ENCODE measurements at places on chromosomes 1 and 21. TPM values are rescaled to one million over a fixed set of nuclear protein-coding genes. Genes with fewer than 3 reads are reported as not detected.

DNA sequence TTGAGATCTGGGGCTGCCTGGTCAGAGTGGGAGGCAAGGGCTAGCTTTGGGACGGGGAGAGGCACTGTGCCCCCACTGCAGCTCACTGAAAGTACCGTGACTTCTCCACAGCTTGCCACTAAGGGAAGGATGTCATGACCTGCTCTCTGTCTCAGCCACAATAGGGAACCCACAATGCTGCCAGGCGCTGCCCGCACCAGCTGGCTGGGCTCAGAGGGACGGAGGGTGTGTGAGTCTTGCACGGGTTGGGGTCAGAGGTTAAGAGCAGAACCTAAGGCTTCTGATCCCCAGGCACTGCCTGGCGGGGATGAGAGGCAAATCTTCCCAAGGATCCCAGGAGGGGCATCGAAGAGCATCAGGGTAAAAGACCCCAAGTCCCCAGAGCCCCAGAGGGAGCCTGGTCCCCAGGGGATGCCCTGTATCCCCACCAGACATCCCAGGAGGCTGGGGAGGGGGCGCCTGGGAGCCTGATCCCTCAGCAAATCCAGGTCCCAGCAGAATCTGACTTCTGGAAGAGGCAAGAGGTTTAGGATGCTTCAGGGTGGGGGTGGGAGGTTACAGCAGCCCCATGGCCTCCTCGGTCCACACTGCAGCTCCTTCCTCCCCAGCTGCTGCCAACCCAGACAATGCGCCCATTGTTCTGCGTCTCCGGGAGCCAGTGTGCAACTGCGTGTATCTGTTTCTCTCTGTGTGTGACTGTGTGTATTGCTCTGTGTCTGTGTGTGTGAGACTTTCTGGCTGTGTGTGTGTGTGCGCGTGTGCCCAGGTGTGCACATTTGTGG lies 2.0 kb upstream of the MARCKSL1 start:
- peaks cover 50% of the 10 kb centered on the region for H3K4me1 ChIP-seq
- no peaks in the 10 kb centered on the region for H3K27me3 ChIP-seq
- peak overlapping the region; percentile 4 for H3K27ac ChIP-seq
- no peak overlapping the region for H3K4me3 ChIP-seq

- H3K27ac ChIP-seq, result no peak overlapping the region
- no peaks in the 10 kb centered on the region for H3K36me3 ChIP-seq
These were observed 568.8 kb downstream of the AJAP1 start for GRCh38 chr1:5223206-5223605.

DNA sequence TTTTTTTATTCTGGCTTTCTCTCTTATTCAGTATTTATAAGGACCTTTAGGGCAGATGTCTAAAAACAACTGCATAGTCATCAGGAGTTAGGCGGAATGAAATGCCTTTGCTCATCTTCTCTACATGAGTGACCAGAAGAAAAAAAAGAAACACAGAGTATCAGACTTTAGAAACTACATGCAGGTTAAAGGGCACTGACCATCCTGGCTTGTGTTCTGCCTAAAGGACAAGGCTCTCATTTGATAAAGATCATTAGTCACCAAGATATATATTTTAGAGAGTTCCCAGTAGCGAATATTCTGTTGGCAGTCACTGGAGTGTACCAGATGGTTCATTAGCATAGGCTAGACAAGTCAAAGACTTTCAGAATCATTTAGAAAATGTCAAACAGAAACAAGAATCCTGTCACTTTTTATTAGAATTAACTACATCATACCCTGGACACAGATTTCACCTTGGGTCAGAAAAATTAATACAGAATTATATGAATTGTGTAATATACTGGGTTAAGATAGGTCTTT lies 145.6 kb downstream of the NR5A2 start:
- no peaks in the 10 kb centered on the region for H3K36me3 ChIP-seq
- H3K4me1 ChIP-seq, result peaks cover 6% of the 10 kb centered on the region
- no peak for DNase-seq
- no peaks in the 10 kb centered on the region for H3K27me3 ChIP-seq

The SLC25A34 gene
- total RNA-seq, result 1.0 TPM

- no peaks in the 10 kb centered on the region for H3K4me1 ChIP-seq
- no peaks in the 10 kb centered on the region for H3K27me3 ChIP-seq
- H3K4me3 ChIP-seq, result no peak overlapping the region
These were observed 65.9 kb upstream of the DNAJC6 start for GRCh38 chr1:65243491-65243890.

GRCh38 chr1:32071758-32072621 lies 749 bp upstream of the TMEM39B start:
- peaks cover 28% of the 10 kb centered on the region for H3K4me1 ChIP-seq
- peak; percentile 59 for DNase-seq
- H3K4me3 ChIP-seq, result peak overlapping the region; percentile 67
- H3K27me3 ChIP-seq, result no peaks in the 10 kb centered on the region
- H3K27ac ChIP-seq, result peak overlapping the region; percentile 82
- peaks cover 6% of the 10 kb centered on the region for H3K36me3 ChIP-seq

GRCh38 chr1:116474921-116475849 lies 95.6 kb downstream of the CD58 start:
- H3K4me1 ChIP-seq, result peaks cover 4% of the 10 kb centered on the region
- H3K27me3 ChIP-seq, result peaks cover 9% of the 10 kb centered on the region
- H3K36me3 ChIP-seq, result no peaks in the 10 kb centered on the region

DNA sequence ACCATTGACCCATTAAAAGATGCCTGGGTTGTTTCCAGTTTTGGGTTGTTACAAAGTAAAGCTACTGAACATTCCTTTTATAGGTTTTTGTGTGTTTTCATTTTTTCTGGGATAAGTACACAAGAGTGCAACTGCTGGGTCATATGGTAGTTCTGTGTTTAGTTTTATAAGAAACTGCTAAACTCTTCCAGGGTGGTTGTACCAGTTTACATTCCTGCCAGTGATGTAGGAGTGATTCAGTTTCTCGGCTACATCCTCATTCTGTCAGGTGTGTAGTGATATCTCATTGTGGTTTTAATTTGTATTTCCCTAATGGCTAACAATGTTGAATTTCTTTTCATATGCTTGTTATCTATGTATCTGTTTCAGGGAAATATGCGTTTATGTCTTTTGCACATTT lies 58.5 kb upstream of the DNAJC6 start:
- H3K4me3 ChIP-seq, result no peak overlapping the region
- no peak for DNase-seq
- peaks cover 15% of the 10 kb centered on the region for H3K4me1 ChIP-seq

DNA sequence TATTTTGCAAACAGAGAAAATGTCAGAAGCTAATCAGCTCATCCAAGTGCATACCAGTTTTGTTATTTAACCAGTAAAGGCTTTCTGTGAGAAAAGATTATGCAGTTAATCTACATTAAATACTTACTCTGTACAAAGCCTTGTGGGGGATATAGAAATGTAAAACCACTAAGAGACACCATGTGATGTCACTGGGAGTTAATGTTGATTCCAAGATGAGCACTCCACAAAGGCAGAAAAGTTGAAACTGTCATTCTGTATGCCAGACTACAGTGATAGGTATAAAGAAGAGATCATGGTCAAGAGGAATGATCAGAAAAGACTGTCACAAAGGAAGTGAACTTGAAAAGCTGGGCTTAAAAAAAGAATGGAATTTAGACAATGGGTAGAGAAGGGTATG lies 100.3 kb upstream of the SGIP1 start:
- no peak overlapping the region for H3K4me3 ChIP-seq
- no peak for DNase-seq
- H3K36me3 ChIP-seq, result no peaks in the 10 kb centered on the region
- no peak overlapping the region for H3K27ac ChIP-seq

GRCh38 chr1:65577278-65577677 lies 156.8 kb downstream of the LEPR start:
- no peaks in the 10 kb centered on the region for H3K4me1 ChIP-seq
- H3K4me3 ChIP-seq, result no peak overlapping the region
- no peak for DNase-seq

The ELF3 gene
- total RNA-seq, result 2.9 TPM

GRCh38 chr1:198605406-198605805 lies 33.4 kb upstream of the PTPRC start:
- H3K4me3 ChIP-seq, result no peak overlapping the region
- H3K4me1 ChIP-seq, result no peaks in the 10 kb centered on the region
- no peak for DNase-seq
- no peaks in the 10 kb centered on the region for H3K27me3 ChIP-seq
- no peak overlapping the region for H3K27ac ChIP-seq

DNA sequence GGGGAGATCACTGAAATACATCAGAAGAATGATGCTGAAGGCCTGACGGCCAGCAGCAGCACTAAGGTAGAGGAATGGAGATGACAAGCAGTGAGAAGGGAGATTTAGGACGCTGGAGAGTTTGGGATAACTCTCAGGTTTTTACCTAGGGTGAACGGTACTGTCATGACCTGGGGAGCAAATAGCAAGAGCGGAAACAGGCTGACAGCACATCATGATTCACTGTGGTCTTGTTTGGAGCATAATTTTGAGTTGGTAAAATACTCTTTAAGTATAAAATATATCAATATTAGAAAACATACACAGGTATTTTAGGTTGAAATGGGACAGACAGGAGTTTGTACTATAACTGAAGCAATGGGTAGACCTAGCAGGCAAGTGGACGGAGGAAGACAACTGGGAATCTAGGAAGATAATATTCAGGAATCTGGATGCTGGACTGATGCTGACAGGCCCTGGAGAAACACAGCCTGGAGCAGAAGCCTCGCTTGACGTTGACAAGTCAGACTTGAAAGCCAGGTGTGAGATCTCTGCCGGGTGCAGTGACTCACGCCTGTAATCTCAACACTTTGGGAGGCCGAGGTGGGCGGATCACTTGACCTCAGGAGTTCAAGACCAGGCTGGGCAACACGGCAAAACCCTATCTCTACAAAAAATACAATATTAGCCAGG lies 33.3 kb downstream of the ALG14 start:
- H3K36me3 ChIP-seq, result no peaks in the 10 kb centered on the region
- H3K4me3 ChIP-seq, result no peak overlapping the region
- H3K27ac ChIP-seq, result no peak overlapping the region
- peak; percentile 60 for DNase-seq
- H3K4me1 ChIP-seq, result peaks cover 31% of the 10 kb centered on the region

DNA sequence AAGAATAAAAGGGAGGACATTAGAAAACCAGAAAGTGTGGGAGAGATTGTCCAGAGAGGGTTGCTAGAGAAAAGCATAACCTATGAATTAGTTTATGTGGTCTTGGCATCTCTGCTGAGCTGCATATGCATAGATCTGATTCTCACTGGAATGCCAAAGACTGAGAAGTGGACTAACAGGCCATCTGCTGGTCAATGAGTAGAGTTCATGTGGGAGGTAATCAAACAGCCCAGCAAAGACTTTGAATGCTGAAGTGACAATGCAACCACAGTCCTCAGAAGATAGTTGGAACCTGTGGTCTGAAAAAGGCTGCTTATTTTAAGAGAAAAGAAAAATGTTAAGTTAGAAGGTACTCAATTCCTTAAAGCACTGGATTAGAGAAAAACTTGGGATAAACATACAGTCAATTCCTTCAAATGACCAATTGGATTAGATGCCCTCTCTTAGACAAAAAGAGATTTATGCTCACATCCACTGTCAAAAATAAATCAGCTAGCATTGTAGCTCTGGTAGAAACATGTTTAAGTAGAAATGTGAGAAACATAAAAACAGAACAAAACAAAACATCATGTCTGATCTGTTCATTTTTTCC lies 382.8 kb downstream of the AMY1C start:
- no peaks in the 10 kb centered on the region for H3K27me3 ChIP-seq
- H3K4me1 ChIP-seq, result no peaks in the 10 kb centered on the region
- no peak for DNase-seq

DNA sequence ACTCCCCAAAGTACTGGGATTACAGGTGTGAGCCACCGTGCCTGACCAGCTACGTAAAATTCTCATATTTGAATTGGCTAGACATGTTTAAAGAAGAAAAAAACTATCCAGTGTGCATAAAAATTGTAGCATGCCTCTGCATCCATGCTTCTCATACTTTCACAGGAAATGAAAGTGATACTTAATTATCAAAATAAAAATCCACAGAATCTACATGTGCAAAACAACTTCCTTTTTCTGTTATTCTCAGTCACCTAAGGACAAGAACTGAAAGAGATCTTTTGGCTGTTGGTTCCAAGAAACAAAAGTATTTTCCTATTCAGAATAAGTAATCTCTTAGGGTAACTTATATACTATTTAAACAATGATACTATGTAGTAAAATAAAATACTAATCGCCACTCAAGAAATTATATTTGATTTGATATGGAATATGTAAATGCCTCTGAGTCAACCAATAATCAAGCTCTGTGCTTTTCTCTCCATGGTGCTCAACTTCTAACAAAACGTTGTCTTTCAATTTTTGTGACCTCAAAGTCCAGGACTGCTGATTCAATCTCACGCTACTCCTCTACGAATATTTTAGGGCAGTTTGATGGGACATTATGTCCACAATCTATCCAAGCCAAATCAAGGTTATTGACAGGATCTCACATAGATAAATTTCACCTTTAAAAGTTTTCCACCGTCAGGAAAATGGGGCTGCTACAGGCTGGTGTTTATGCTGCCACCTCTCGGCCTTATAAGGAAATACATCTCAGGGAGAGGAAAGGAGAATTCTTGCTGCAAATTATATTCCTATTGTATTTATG lies 102.7 kb downstream of the ZNF281 start:
- no peak overlapping the region for H3K4me3 ChIP-seq
- H3K36me3 ChIP-seq, result no peaks in the 10 kb centered on the region
- H3K4me1 ChIP-seq, result no peaks in the 10 kb centered on the region
- DNase-seq, result no peak
- no peak overlapping the region for H3K27ac ChIP-seq

DNA sequence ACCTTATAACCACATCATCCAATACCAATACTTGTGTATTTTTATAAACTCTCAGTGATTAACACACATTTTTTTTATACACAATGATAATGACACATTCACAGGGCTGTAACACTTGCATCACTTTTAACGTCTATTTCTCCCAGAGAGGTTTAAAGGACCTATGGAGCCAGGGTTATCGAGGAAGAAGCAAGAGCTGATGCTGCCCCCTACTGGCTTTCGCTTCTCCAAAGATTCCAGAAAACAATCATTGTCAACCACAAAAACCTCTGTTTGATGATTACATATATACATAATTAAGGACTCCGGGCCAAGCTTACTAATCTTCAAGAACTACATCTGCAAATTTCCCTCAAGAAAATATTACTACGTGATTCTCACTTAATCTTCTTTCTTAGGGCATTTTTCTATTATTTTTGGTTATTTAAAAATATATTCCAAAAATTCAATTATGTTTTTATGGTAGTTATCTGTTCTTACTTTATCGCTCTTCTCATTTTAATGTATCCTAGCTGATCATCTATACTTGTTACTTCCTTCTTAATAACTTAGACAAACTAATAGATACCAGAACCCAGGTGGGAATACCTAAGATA lies 214.5 kb downstream of the VAV3 start:
- no peaks in the 10 kb centered on the region for H3K27me3 ChIP-seq
- peak; percentile 43 for DNase-seq
- H3K4me1 ChIP-seq, result no peaks in the 10 kb centered on the region
- no peaks in the 10 kb centered on the region for H3K36me3 ChIP-seq
- no peak overlapping the region for H3K27ac ChIP-seq
- no peak overlapping the region for H3K4me3 ChIP-seq

The ZNF683 gene
- not detected for total RNA-seq

DNA sequence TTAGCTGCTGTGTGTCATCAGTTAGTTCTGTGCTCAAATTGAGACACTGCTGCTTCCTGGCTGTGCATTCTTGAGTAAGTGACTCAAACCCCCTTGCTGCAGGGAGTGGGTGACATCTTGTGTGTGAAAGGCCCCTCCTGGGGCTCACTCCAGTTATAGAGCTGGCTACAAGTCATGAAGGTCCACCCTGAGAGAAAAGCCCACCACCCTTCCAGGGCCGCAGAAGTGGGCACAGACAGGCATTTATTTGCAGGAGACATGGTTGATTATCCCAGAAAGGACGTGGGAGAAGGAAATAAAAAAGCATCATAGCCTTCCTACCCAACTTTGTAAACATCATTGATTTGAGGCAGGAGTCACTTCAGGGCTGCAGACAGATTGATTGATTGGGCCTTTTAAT lies 550.6 kb downstream of the MATN1 start:
- H3K27ac ChIP-seq, result no peak overlapping the region
- no peak for DNase-seq
- no peaks in the 10 kb centered on the region for H3K36me3 ChIP-seq
- no peaks in the 10 kb centered on the region for H3K27me3 ChIP-seq
